ENCODE measurements at places on chromosomes 7 and 10.
A peak's percentile ranks its signal among the peaks of the same experiment; 100 is the strongest.

DNA sequence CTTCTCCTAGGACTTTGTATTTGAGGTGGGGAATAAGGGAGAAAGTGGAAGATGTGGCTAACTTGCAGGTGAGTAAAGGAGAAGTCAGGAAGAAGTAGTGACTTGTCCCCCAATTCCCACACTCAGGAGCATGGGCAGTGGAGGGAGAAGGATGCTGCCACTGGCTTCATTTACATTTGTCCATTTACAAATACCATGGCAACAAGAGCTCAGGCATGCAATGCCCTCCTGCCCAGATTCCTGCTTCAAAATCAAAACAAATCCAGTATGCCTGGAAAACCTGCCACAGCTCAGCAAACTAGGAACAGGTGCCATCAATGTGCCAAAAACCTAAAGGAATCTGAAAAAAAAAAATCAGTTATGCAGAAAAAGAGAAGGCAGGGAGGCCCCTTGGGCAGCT lies 139.9 kb downstream of the KCNMA1 start:
- no peak for DNase-seq

GRCh38 chr10:77237120-77237519 lies 400.5 kb downstream of the KCNMA1 start:
- DNase-seq = no peak

DNA sequence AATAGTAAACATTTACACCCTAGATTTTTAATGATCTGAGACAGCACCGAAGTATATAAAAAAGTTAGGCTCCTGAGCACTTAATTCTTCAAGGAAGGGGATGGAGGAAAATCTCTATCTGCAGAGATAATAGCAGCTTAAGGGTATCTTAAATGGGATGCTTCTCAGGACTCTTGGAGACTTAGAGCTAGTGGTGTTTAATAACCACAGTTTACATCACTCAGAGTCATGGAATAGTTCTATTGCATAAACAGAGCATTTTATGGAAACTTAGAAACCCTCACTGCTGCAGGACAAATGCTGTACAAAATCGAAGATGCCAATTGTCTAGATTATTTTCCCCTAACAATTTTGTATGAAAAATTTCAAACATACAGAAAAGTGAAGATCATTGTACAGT lies 398.9 kb upstream of the GALNT17 start:
- no peak for DNase-seq

GRCh38 chr7:51292596-51292995 lies 24.0 kb downstream of the COBL start:
- no peak for DNase-seq

- DNase-seq = peak; percentile 13
Measured at GRCh38 chr10:63901228-63901627, 380.0 kb downstream of the REEP3 start.

DNA sequence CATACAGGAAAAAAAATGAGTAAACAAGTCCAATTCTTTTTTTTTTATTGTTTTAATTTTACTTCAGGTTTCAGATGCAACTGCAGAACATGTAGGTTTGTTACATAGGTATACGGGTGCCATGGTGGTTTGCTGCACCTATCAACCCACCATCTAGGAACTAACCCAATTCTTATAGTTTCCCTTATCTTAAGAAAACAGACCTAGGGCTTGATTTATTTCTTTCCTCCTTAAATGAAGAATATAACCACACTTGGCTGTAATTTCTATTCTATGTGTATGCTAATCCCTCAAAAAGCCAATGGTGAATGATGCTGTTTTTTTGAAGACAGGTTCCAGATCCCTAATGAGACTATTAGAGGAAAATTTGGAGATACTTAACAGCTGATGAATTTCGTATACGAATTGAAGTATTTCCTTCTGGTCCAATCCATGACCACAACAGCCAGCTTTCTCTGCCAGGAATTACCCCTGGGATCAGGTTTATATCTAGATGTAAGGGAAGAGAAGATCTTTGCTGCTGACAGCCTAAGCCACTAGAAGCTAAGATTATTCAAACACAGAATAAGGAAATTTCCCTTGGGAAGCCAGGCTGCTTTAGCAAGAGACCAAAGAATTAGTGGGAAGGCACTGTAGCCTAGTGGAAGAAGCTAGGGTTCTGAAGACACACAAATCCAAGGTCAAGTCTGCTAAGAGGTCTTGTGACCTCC lies 115.8 kb downstream of the INHBA start:
- peak; percentile 15 for DNase-seq

GRCh38 chr7:130912862-130913638 lies 179.0 kb upstream of the KLF14 start:
- DNase-seq = peak; percentile 87

GRCh38 chr10:26296360-26296759 lies 79.8 kb downstream of the GAD2 start:
- no peak for DNase-seq

GRCh38 chr7:28533267-28533666 lies 120.9 kb downstream of the CREB5 start:
- no peak for DNase-seq

DNA sequence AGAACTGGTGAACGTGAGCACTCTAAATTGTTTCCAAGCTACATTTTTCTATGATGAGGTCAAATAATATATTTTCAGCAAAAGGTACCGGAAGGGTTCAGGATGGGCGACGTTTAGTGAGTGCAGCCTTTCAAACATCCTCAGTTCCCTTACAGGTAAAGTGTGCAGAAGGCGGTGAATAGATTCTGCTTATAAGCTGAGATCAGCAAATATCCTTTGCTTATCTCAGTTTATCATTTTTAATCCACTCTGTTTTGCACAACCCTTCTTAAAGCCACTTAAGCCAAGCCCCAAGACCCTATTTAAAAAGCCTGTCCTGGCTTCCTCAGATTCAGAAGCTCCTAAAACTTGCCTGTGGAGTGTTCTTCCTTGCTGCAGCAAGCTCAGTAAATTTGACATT lies 103.1 kb upstream of the DGKB start:
- no peak for DNase-seq
